ENCODE measurements at places on chromosomes 7 and 10.

DNA sequence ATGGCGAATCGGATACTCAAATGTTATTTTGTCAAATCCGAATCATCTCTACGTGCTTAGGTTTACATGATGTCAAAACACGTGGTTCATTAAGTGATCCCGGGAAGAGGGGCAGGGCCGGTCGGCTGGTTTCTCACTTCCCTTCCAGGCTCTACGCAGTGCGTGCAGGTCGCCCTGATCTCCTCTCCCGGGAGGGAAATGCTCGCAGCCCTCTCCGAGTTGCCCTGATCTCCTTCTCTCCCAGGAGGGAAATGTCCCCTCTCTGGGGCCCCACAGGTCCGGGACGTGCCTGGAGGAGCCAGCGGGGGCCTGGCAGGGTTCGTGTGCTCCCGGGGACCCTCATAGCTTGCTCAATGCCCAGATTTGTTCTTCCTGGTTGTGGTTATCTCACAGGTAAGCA, 202.7 kb downstream of the DNAJB6 start:
- DNase-seq: no peak

- DNase-seq: no peak
These were observed 126.3 kb upstream of the SEC61G start for GRCh38 chr7:54885285-54885684.

DNA sequence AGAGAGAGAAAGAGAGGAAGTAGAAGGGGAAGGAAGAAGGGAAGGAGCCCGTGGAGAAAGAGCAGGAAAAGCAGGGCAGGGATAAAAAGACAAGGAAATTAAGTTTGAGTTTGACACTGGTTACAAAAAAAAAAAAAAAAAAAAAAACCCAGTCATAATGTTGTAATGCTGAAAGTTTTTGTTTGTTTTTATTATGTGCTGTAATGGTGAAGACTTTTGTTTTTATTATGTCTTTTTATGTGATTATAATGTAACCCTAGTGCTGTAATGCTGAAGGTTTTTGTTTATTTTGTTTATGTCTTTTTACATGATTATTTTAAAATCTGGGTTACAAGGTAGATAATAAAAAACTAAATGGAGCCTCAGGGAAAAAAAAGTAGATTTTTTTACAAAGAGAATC, 184.8 kb downstream of the SEMA3A start:
- DNase-seq: no peak

DNA sequence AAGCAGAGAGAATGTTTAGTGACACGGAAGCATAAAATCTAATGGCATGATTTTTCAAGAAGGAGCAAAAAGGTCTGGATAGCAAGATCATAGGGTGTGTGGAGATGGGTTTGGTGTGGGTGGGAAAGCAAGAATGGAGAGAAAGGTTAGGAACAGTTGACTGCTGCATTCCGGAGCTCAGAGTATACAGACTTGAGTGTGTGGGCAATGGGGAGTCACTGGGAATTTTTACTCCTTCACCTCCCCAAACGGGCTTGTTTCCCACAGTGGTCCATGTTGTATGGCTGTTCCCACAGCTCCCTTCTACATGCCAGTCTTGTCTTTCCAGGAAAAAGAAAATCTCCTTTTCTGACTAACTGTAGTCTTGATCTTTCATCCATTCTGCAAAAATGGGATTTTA, 122.1 kb downstream of the CDK6 start:
- no peak for DNase-seq

DNA sequence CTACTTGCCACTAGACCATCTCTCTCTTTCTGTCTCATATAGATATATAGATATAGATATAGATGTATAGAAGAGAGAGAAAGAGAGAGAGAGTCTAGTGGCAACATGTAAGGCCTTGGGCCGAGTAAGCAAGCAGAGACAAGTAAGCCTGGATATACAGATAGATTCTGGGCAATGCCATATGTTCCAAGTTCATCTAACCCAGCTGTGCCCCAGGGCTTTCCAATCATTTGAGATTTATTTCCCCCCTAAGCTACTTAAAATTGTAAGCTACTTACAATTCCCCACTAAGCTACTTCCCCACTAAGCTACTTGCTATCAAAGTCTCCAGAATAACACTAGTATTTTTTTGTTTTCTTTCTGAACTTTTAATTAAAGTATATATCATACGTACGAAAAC, 1094.1 kb downstream of the DNAJB9 start:
- no peak for DNase-seq

- DNase-seq: no peak
These were observed 324 bp downstream of the TWNK start for GRCh38 chr10:100987685-100988049.

DNA sequence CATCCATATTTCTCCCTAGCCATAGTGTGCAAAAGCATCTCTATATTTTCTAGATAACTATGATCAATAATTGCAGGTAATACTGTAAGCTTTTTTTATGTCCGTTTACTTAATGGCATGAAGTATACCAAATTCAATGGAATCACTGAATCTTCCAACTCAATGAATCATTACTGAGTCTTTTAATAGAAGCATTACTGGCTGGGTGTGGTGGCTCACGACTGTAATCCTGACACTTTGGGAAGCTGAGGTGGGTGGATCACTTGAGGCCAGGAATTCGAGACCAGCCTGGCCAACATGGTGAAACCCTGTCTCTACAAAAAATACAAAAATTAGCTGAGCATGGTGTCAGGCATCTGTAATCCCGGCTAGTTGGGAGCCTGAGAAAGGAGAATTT, 372.5 kb downstream of the BMPER start:
- DNase-seq: no peak

- DNase-seq: no peak
These were observed 491.8 kb upstream of the SEMA3A start for GRCh38 chr7:84686373-84686772.

Data from activated CD4-positive, alpha-beta T cell treated with anti-CD3 and anti-CD28 coated beads for 4 hours (primary cell).